Sciatic nerve (tissue), 2 donors: ENCODE measurements at places on chromosomes 4 and X. TPM values are rescaled to one million over a fixed set of nuclear protein-coding genes. Genes with fewer than 3 reads are reported as not detected.

Gene TTC29
- not detected for total RNA-seq

- no peak for DNase-seq
These were observed 236.4 kb downstream of the ZC4H2 start for GRCh38 chrX:64739792-64740378.

DNA sequence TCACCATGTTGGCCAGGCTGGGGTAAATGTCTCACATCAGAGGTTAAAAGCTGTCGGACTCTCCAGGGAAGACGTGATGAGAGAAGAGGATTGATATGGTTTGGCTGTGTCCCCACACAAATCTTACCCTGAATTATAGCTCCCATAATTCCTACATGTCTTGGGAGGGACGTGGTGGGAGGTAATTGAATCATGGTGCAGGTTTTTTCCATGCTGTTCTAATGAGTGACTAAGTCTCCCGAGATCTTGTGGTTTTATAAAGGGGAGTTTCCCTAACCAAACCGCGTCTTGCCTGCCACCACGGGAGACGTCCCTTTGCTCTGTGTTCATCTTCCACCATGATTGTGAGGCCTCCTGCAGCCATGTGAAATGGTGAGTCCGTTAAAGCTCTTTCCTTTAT lies 64.4 kb downstream of the ASMT start:
- DNase-seq, result no peak

Gene CTAG2
- not detected for total RNA-seq

Gene KIF4A
- 0.18 TPM for total RNA-seq

GRCh38 chrX:150051096-150051495 lies 112.8 kb upstream of the EOLA2 start:
- DNase-seq, result no peak

Gene TBC1D9
- total RNA-seq, result 27.2 TPM

DNA sequence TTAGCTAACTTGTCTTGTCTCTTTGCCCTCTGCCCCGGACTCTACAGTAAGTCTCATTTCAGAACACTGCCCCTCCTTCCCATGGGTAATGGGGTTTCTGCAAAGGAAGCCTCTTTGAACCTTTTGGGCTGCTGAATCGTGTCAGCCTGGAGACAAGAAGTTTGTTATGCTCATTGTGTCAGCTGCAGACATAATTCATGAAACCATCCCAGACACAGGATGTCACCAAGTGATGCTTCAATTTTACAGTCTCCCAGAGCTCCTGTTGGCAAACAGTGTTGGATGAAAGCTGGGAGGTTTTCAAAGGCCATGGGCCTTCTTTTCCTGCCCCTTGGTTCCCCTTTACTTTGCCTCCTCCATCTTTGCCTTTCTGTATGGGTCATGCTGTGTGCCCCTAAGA lies 223.1 kb upstream of the TAPT1 start:
- DNase-seq, result no peak

Gene BMP3
- total RNA-seq, result 14.8 TPM
